ENCODE measurements at places on chromosomes 7 and 10. TPM values are rescaled to one million over a fixed set of nuclear protein-coding genes. Genes with fewer than 3 reads are reported as not detected.
A peak's percentile ranks its signal among the peaks of the same experiment; 100 is the strongest.

DNA sequence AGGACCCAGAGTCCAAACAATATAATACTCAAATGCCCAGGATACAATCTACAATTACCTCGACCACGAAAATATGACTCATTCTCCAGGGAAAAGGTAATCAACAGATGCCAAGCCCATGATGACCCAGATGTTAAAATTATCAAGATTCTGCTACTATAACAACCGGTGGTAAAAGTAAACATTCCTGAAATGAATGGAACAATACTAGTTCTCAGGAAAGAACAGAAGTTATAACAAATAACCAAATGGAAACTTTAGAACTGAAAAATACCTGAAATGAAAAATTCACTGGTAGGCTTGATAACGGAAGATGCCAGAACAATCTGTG, 34.1 kb upstream of the GUSB start:
- DNase-seq = no peak

DNA sequence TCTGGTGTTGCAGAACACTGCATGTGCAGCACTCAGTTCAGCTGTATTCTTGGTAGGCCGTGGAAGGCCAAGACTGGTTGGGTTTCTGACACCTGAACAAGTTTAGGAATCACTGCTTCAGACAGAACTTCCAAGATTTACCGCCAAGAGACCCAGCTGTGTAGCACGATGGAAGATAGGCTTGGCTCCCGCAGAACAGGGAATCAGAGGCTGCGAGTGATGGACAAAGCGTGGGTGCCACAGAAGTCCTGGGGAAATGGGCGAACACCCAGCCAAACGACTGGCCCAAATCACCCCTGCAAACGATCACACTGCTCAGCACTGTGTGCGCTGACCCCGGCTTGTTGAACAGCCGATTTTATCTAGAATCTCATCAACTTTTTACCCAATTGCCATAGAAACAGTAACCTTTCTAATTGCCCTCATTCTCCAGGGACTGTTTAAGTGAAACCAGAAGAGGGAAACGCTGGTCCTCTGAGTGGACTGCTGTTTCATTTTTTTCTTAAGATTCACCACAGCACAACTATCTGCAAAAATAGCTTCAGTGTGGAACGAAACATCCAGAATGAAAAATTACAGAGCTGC, 17.9 kb downstream of the ZFAND2A start:
- DNase-seq = no peak

GRCh38 chr7:79320741-79321473, 132.6 kb downstream of the MAGI2 start:
- DNase-seq = no peak

DNA sequence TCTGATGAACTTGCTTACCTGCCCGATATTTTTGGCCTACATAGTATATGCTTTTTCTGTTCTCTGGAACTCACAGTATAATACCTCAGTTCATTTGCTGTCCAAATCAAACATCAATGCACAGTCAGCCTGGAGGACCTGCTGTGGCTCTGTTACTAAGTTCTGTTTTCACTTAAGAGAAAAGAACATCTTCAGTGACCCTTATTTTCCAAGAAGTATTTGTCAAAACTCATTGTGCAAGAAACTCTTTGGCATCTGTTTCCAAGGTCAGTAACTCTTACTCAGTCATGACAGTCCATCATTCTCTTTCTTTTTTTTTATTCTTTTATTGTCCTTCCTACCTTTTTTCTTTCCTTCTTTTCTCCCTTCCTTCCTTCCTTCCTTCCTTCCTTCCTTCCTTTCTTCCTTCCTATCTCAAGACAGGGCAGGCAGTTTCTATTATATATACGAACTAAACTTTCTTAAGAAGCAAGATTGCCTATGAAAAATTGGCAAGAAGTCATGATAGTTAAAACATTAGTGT, 37.8 kb upstream of the SEM1 start:
- DNase-seq = no peak

DNA sequence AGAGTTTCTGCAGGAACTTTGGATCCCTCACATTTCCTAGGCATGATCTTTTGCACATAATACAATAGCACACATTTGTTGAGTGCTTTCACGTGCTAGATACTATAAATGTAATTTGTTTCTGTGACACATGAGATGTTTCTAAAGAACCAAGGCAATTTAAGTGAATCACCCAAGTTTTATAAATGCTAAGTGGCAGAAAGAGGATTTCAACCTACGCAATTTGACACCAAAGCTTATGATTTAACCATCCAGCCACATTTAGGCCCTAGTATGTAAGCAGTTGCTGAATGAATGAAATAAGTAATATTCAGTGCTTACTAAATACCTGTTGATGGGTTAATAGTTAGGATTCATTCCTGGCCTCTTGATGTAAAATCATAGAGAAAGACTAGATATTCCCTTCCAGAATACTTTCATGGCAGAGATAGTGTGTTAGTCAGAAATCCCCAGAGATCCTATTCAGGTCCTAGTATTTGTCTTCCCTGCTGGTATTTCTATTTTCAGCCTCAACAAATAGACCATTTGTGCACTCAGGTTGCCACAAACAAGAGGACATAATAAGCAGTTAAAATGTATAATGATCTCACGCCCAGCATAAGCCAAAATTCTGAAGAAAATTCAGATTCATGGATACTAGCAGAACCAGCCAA, 572.6 kb downstream of the IPMK start:
- no peak for DNase-seq

GRCh38 chr7:38481401-38481800, 149.8 kb downstream of the AMPH start:
- DNase-seq = no peak

GRCh38 chr10:98815039-98815885, 368.5 kb upstream of the HPS1 start:
- DNase-seq = no peak

GRCh38 chr7:19508821-19509220, 200.0 kb downstream of the POLR1F start:
- no peak for DNase-seq

GRCh38 chr7:2761801-2762497, 73.9 kb downstream of the AMZ1 start:
- DNase-seq = no peak

DNA sequence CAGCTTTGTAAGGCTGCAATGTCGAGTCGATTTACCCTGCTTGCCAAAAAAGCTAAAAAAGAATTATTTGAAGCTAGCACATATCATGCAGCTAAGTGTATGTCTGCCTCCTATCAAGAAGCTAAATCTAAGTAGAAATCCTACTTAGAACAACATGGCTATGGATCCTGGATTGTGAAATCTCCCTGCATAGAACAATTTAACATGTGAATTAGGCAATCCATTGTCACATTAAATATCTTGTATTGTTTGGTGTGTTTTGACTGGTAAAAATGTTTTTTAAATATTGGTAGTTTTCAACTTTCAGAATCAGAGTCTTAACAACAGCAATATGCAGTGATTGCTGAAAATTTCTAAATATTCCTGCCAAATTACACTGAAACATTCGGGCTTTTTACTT, 73.3 kb downstream of the SKIDA1 start:
- no peak for DNase-seq

DNA sequence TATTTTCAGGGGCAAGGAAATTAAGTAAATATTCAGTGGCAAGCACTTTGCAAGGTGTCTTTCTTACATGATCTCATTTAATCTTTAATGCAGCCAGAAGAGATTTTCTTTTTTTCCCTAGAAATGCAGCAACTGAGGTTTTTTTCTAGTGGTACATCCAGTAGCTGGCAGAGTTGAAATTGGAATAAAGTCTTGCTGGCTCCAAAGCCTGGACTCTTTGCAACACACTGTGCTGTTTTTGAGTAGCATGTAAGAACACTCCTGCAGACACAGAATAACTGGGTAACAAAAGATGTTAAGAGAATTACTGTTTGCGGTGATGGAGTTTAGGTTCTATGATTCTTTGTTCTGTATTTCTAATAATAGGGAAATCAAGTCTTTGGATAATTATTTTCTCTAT, 123.6 kb downstream of the PON1 start:
- DNase-seq = no peak

DNA sequence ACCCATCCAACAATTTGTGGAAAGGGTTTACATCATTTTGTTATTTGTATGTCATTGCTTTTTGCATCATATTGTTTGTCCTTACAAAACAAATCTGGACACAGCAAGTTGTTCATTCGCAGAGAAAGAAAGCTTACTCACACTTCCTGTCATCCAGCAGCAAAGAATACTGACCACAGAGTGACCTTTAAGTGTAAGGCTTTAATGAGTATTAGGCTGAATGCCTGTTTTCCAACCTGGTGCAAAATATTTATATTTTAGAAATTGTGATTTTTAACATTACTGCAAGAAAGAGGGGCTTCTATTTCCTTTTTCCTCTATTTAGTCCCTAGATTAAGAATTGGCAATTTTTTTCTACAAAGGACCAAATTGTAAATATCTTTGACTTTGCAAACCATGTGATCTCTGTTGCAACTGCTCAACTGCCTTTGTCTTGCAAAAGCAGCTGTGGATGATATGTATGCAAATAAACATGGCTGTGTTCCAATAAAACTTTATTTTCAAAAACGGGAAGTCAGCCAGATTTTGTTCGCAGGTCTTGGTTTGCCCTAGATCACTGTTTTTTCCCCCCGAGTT, 27.8 kb upstream of the ITGB1 start:
- DNase-seq = no peak

- no peak for DNase-seq
These were observed 191.7 kb upstream of the SLC26A5 start for GRCh38 chr7:103637726-103638125.

GRCh38 chr10:4254101-4254994, 469.3 kb upstream of the KLF6 start:
- DNase-seq = no peak

DNA sequence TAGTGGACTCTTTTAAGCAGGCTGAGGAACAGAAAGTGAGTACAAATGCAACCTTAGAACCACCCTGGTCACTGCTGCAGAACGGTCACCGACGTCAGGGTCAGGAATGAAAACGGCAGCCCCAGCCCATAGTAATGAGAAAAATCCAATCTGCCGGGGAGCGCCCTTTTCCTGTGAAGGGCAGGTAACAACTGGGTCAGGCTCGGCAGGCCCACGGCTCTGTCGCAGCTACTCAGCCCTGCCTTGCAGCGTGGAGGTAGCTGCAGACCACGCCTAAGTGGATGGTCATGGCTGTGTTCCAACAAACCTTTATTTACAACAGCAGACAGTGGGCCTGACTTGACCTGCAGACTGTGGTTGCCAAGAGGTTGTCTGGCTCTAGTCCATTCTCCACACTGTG, 563.2 kb downstream of the DNAJB6 start:
- DNase-seq = no peak

- no peak for DNase-seq
These were observed 86.6 kb upstream of the C7orf33 start for GRCh38 chr7:148503900-148504487.

DNA sequence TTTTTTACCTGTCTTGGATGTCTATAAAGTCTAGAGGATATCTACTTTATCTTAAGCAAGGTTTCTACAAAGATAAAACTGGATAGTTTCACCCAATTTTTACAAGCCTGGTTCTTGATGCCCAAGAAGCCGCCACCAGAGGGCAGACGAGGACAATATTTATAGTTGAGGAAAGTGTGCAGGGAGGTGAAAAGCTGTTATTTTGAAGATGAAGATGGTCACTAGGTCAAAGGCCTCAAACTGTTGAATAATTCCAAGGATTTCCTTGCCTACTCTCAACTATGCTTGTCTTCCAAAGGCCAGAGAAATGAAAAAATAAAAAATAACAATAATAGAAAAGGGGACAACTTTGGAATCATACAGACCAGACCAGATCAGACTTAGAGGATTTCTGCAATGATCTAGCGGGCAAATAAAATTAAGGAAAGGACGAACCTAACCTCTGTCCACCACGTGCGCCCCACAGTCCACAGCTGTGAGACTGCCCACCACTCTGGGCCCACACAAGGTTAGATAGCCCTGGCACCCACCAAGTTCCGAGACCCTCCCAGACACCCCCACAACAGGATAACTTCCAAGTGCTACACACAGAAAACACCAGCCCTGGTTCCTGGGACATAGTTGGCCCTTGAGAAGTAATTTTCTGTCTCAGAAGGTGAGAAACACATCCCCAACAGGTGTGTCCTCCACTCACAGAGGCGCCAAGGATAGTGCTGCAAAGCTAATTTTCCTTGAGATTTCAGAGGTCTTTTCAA, 2.8 kb downstream of the PKD1L1 start:
- DNase-seq = peak; percentile 94

Gene SLC39A12
- not detected for total RNA-seq

Gene SGMS1
- 26.0 TPM for total RNA-seq

Gene GRID2IP
- 0.09 TPM for total RNA-seq

Gene TMEM176A
- 167 TPM for total RNA-seq

Gene RBM33
- 38.0 TPM for total RNA-seq

Gene GDF2
- total RNA-seq = 0.20 TPM

Gene OR2A12
- not detected for total RNA-seq

Gene H2BK1
- not detected for total RNA-seq

Gene DNA2
- total RNA-seq = 1.8 TPM

Gene GPR146
- total RNA-seq = 19.7 TPM

Gene ARL4A
- 19.7 TPM for total RNA-seq

Gene C10orf71
- 98.9 TPM for total RNA-seq

Gene TFPI2
- 1.9 TPM for total RNA-seq

Gene ZP3
- total RNA-seq = 2.4 TPM

Gene PRKG1
- 45.5 TPM for total RNA-seq

Gene PTF1A
- not detected for total RNA-seq

Data from right cardiac atrium (tissue), 5 donors.